CD8-positive, alpha-beta T cell (primary cell): ENCODE measurements at places on chromosomes 6 and 20. TPM values are rescaled to one million over a fixed set of nuclear protein-coding genes. Genes with fewer than 3 reads are reported as not detected.

The NOX3 gene
- not detected for total RNA-seq

The PMEPA1 gene
- 22.2 TPM for total RNA-seq

The PACSIN1 gene
- 1.7 TPM for total RNA-seq

The CCR6 gene
- total RNA-seq: 10.3 TPM

The PRND gene
- not detected for total RNA-seq

The HAO1 gene
- total RNA-seq: not detected

The PRRC2A gene
- total RNA-seq: 207 TPM

The EDN1 gene
- 0.95 TPM for total RNA-seq

The CGAS gene
- total RNA-seq: 8.9 TPM

The LY6G5C gene
- 1.5 TPM for total RNA-seq

The SEMG1 gene
- total RNA-seq: not detected

The C6orf141 gene
- total RNA-seq: not detected

The PNLDC1 gene
- not detected for total RNA-seq

The TULP4 gene
- 78.9 TPM for total RNA-seq
